ENCODE measurements at places on chromosomes 11 and 22. TPM values are rescaled to one million over a fixed set of nuclear protein-coding genes. Genes with fewer than 3 reads are reported as not detected.

Gene IGLL1
- total RNA-seq, result not detected

Gene DNAJB7
- not detected for total RNA-seq

Gene INS
- not detected for total RNA-seq

Gene RGL4
- total RNA-seq, result not detected

Gene GDPD4
- not detected for total RNA-seq

Gene FGF4
- total RNA-seq, result not detected

Gene MAPK8IP1
- total RNA-seq, result 4.2 TPM

Gene UBE2L6
- 40.9 TPM for total RNA-seq

Gene BTBD18
- total RNA-seq, result not detected

Gene CTSF
- 11.7 TPM for total RNA-seq

Gene ESAM
- 7.1 TPM for total RNA-seq

Gene SERPING1
- total RNA-seq, result 21.4 TPM

Gene OR51B5
- total RNA-seq, result 0.28 TPM

All from regular cardiac myocyte (primary cell).